ENCODE measurements at places on chromosomes 5 and 9.
A peak's percentile ranks its signal among the peaks of the same experiment; 100 is the strongest.

DNA sequence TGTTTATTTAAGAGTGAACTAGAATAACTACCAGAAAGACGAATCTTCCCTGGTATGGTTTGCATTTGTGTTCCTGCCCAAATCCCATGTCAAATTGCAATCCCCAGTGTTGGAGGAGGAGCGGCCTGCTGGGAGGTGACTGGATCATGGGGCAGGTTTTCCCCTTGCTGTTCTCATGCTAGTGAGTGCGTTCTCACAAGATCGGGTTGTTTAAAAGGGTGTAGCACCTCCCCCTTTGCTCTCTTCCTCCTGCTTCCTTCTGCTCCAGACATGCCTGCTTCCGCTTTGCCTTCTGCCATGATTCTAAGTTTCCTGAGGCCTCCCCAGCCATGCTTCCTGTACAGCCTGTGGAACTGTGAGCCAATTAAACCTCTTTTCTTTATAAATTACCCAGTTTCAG lies 210.3 kb upstream of the TBC1D2 start:
- no peak for DNase-seq

GRCh38 chr9:77587851-77588250 lies 60.3 kb downstream of the GNA14 start:
- no peak for DNase-seq

DNA sequence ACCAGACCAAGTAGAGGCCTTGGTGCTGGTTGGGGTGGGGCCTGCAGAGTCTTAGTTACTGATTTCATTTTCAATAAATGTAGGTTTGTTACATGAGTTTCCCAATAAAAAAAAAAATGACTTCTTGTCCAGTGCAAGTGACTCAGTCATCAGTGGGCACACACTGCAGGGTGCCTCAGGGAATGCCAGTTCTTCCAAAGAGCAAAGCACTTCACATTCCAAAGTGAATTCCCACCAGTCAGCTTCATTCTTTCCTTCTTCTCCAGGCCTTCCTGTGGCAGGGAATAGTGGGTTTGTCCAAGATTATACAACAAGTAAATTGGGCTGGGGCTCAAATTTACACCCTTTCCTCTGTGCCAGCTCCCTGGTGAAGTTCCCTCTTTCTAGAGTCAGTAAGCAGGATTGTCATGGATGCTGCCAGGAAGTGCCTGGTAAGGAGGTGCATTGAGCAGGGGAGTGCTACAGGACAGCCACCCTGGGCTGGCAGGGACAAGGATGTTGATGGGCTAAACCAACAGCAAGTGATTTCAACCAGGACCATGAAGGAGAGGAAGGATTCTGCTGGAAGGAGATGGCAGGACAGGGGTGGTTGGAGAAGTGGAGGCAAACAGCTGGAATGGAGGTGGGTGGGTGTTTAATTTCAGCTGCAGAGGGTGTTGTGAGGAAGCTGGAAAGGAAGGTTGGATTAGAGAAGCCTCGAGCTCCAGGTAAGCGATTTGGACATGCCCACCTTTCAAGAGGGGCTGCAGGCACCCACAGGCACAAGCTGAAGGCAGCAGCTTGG lies 3.7 kb upstream of the B4GALT7 start:
- no peak for DNase-seq

DNA sequence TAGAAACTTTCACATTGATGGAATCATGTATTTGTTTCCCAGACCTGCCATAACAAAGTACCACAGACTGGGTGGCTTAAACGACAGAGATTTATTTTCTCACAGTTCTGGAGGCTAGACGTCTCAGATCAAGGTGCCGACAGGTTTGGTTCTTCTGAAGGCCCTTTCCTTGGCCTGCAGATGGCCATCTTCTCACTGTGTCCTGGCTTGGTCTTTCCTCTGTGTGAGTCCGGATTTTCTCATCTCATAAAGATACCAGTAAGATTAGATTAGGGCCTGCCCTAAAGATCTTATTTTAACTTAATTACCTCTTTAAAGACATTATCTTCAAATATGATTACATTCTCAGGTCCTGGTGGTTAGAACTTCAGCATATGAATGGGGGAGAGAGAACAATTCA lies 5.8 kb downstream of the USP20 start:
- no peak for DNase-seq

DNA sequence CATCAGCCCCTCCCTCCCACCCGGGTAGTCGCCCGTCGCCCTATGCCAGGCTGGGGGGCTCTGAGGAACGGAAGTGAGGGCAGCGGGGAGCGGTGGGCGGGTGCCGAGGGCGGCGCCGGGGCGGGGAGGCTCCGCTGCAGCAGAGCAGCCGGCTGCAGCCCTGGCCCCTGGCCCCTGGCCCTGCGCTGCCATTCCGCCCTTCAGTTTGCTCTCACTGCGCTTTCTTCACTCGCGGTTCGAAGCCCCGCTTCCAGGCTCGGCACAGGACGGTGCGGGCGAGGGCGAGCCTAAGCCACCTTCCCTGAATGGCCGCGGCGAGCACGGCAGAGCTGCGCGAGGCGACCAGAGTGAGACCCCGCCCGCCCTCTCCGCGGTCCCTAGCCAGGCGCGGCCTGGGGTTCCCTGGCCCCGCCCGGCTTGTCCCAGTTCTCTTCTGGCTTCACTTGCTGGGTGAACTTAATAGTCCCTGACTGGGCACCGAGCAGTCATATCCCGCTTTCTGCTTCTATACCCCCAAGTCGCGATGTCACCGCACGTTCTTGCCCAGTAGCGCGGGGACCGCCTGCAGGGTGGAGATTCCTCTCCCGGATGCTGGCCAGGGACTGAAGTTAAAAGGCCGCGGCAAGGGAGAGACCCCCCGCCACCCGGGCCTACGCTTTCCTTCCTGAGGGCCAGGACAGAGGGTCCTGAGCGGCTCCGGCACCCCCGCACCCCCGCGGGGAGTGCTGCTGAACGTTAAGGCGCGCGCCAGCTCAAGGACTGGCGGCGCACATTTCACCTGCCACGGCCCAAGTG lies 623 bp upstream of the TRIM36 start:
- no peak for DNase-seq

DNA sequence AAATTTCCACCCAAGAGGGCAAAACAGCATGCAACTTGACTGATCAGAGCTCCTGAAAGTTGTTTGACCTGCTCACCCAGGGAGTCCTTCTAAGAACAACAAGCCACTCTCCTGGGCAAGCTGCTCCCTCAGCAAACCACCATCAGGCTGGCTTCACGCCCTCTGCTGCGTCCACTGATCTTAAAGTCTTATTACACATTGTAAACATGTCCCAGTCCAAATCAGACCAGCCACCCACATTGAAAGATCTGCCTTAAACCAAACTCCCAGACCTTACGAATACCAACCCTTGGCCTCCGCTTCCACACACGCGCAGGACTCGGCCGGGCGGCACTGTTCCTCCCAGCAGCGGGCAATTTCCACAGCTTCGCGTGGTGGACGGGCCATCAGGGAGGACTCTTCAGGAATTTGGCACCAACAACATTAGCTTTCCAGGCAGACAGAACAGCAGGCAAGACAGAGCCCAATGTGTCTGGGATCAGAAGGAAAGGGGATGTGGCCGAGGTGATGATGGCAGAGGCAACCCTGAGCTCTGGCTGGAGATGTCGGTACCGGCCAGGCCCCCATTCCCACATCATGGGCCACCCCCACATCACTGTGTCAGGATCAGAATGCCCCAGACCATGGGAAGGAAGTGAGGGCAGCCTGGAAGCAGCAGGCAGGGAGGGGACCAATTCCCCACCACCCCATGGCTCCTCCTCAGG lies 56.8 kb downstream of the SEMA4D start:
- no peak for DNase-seq

DNA sequence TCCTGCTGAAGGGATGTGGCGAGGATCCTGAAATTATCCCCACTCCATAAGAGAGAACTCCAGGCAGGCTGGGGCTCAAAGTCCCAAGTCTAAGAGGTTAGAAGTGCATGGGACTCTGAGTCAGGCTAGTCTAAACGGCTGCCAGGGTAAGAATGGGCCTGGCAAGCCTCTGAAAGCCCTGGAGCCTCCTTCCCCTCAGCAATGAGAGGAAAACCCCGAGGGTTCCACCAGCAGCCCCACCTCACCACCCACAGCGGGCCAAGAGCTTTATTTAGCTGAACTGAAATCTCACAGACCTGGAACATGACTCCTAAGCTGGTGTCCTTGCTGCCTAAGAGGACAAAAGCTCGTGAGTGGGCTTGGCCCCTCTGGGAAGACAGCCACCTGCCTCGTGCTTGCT lies 135.5 kb downstream of the SEC61B start:
- no peak for DNase-seq

- DNase-seq: no peak
Observed at GRCh38 chr9:72817413-72817812, 135.4 kb downstream of the ALDH1A1 start.

DNA sequence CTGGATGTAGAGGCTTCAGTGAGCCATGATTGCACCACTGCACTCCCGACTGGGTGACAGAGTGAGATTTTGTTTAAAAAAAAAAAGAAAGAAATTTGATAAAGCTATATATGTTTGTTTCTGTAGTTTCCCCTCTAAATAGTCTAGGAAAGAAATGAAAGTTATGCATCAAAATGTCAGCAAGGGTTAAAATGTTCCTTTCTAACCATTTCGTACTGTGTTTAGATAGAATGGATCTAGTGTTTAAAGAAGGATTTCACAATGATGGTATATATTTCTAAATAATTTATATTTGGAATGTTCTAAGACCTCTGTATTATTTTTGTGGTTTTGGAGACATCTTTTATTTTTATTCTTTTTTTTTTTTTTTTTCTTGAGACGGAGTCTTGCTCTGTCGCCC lies 22.7 kb downstream of the TEK start:
- DNase-seq: no peak

- no peak for DNase-seq
Observed at GRCh38 chr5:52805615-52806014, 17.9 kb downstream of the ITGA1 start.

DNA sequence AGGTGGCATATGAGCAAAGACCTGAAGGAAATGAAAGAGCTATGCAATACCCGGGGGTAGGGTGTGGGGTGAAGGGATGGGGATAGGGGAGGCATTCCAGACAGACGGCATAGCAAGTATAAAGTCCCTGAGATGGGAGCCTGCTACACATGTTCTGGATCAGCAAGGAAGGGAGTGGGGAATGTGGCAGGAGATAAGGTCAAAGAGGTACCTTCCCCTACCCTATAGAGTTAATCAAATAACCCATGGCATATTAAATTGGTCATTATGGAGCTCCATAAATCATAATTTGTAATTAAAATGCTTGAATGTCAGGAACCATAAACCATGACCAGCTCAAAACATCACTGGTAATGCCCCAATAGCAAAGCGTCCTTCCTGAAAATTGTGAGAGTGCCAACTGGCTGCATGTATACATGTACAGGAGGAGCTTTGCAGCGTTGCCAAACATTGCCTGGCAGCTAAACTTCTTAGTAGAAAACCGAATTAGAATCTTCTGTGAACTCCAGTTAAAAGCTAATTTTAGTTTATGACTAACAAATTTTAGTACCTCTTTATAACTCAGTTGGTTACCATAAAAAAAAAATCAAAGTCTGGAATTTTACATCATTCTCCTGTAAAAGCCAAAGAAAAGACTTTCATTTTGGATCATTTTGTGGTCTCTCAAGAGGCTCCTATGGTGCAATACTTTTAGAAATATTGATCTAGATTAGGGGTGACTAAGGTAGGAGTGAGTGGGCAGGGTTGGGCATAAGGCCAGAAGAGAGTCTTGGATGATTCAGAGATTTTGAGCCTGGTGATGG lies 4.7 kb downstream of the DNAI1 start:
- peak; percentile 69 for DNase-seq

DNA sequence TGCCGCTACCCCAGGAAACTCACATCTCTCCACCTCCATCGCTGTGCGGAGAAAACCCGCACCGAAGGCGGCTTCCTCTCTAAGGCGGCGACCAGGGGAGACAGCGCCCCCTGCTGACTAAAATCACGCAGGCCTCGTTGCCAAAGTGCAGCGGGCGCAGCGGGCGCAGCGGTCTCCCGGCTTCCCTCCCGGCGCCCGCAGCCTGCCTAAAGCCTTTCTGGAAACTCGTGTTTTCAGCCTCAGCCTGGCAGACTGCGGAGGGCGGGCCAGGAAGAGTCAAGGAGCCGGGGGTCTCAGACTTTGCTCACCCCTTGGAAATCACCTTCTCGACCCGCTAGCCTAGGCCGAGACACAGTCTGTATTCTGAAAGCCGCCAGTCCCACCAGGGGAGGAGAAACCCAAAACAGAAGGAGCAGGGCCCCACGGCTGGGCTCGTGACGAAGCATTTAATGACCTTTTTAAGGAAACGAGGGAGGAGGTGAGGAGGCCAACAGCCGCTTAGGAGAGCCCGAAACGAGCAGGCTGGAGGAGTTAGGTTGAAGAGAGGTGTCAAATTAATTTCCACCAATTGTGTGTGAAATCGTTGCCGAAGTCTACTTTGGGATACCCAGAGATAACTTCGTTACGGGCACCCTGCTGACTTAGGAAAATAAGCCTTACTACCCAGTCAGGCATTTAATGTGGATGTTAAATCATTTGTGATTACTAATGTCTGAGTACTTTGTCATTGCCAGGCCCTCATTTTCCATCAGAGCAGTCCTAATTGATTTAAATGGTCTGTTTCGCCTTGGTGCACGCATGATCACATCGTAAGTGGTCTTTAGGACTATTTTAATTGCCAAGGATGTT lies 7.3 kb upstream of the FOXB2 start:
- peak; percentile 85 for DNase-seq
